ENCODE measurements at places on chromosomes 4 and X.

DNA sequence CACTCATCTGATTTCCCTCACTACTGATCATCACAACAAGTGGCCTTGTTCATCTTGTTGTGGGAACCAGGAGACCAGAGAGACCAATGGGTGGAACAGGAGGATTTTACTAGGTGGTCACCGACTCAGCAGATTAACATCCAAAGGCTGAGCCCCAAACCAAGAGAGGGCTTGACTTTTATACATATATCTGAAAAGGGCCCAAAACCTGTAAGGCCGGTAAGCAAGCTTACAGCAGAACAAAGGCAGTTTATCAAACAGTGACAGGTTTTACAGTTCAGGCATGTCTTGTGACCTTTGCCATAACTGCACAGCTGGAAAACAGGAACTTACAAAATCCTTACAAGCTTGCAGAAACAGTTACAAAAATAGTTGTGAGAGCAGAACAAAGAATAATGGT is 195.9 kb downstream of the OR13H1 start:
- DNase-seq: no peak

DNA sequence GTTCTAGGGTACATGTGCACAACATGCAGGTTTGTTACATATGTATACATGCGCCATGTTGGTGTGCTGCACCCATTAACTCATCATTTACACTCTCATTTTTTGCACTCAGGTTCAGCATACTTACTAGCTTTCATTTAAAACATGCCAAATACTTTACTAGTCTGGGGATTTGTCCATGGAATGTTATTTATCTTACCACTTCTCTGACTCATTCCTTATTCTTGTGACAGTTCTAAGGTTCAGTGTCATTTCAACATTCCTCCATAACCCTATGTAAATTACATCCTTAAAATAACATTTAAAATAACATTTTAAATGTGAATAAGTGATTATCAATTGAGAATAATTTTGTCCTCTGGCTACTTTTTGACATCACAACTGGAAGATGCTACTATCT is 19.5 kb upstream of the SYTL5 start:
- no peak for DNase-seq

DNA sequence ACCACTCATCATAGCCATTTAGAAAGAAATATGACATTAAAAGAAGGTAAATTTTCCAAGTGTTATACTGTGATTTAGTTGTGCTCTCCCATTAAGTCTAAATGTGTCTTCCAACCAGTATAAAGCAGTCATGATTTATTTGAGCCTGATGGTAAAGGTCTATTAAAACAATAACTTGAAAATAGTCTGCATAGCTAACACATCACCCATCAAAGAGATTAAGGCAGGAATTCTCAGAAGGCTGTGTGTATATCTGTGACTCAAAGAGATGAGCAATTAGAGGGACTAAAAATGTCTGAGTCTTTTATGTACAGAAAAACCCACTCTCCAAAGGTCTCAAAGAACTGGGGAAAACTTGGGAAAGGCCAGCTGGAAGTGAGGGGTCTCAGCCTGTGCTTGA is 70.3 kb upstream of the IQCM start:
- DNase-seq: no peak

DNA sequence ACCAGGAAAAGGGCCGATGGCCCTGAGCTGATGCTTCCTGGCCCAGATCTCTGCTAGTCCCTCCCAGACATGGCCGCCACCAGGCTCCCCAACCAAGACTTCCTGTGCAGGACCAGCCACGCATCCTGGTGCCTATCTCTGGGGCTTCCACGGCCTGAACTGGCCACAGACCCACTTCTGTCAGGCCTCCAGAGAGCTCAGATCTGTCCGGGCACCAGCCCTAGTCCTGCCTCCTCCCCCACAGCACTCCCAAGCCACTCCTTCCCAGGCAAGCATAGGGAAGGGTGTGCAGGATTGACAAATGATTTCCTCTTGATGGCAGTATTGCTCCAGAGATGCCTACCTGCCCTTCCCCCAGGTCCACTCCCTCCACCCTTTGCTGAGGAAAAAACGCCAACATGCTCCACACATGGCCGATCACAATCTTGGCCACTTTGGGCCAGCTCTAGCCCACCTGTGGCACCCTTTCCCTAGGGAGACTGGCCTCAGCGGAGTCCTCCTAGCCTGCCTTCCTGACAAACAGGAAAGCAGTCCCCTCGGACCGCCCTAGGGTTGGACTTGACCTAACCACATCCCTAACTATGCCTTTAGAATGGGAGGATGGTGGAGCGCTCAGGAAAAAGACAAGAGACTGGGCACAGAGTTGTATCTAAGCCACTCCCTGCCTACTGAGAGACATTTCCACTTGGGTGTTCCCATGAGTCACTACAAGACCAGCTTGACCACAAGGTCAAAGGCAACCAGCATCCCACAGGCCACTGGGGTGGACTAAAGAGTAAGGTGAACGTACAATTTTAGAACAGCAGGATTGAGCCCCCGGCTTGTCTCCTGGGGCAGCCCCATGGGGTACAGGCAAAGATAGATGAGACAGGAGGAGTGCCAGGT is 277.5 kb upstream of the AGTR2 start:
- no peak for DNase-seq

- no peak for DNase-seq
These were observed 210.4 kb downstream of the SPRY1 start for GRCh38 chr4:123606946-123607542.

DNA sequence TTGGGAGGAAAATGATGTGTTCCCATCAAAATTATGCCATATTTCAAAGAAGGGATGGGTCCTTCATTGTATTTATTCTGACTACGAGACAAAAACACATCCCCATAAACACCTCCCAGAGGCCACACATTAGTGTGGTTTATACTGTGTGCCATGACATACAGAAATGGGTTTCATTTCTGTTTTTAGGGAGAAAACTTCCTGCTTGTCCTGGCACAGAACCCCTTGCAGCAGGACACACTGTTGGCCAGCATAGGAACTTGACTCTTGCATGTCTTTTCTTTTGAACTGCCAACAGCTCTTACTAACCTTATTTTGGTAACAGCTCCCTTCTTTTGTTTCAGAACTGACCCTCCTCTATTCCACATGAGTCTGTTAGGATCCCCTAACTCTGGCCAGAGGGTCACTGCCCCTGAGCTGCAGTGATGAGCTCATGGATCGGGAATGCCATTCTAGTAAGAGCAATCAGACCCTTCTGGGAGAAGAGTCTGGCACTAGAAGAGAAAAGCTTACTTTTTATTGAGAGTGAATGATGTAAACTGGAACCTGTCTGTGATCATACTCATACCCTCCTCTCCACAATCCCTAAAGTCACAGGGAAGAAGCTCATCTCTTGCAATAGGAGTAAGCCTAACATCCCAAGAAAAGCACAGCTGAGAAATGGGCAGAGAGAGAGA is 86.4 kb downstream of the SMIM20 start:
- no peak for DNase-seq

GRCh38 chrX:28135378-28136047 is 154.3 kb upstream of the DCAF8L1 start:
- no peak for DNase-seq

DNA sequence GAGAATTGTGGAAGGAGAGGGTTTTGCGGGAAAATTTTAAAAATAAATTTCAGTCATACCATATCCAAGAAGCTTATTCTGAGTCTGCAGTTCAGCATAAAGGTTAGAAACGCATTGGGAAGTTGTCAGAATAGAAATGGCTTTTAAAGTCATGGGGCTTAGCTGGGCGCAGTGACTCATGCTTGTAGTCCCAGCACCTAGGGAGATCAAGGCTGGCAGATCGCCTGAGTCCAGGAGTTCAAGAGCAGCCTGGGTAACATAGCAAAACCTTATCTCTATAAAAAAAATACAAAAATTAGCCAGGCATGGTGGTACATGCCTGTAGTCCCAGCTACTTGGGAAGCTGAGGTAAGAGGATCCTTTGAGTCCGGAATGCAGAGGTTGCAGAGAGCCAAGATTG is 3.9 kb upstream of the PLA2G12A start:
- no peak for DNase-seq

- no peak for DNase-seq
These were observed 105.7 kb upstream of the GATB start for GRCh38 chr4:151866592-151866918.

DNA sequence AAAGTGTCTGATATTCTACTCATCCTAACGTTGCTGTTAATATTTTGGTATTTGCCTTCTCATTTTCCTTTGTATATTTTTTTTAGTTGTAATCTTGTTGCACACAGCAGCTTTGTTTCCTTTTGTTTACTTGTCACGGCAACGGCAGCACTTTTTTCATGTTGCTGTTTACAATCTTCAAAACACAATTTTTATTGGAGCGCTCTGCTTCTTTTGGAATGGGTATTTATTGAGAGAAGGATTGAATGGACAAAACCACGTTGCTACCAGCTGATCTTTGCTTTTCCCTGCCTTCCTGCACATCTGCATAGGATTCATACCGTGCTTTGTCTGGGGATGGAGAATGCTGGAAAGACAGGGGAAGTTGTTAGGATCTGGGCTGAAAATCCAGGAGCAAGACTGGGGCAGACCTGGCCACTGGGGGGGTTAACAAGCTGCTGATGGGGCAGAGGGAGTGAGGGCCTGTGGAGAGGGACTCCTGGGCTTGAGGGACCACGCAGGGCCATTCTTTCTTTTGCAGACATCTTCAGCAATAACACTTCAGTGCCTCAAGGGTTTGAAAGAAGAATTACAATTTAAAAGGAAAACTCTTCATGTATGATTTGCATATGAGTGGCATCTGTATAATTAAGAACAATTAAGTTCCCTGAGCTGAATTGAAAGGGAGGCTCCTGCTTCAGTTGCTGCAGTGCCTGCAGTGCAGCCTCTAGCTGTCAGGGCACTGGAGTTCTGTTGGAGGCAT is 69.8 kb downstream of the TMEM131L start:
- no peak for DNase-seq

GRCh38 chrX:119107206-119107605 is 20.4 kb downstream of the KIAA1210 start:
- DNase-seq: no peak

DNA sequence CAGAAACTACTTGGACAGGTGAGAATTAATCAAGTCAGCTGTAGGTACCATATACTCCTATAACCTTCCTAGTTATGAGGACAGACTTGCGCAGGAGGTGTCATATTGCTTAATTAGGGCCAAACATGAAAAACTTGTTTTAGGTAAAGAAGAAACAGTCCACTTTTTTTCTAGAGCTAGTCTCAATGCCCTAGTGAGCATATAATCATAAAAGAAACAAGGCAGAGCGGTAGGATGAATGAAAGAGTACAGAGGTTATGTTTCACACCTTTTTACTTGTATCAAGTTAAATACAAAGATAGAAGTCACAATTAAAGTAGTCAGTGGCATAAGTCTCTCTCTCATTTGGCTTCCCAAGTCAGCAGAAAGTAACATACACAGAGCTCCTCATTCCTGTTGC is 88.9 kb downstream of the RPS6KA6 start:
- DNase-seq: no peak

GRCh38 chrX:19354625-19355024 is 10.9 kb downstream of the PDHA1 start:
- no peak for DNase-seq

- no peak for DNase-seq
These were observed 503.0 kb upstream of the BOD1L1 start for GRCh38 chr4:14130551-14130950.

- no peak for DNase-seq
These were observed 10.3 kb downstream of the PHKA2 start for GRCh38 chrX:18973527-18974192.

- no peak for DNase-seq
These were observed 109.5 kb upstream of the CBR4 start for GRCh38 chr4:169119536-169119935.

DNA sequence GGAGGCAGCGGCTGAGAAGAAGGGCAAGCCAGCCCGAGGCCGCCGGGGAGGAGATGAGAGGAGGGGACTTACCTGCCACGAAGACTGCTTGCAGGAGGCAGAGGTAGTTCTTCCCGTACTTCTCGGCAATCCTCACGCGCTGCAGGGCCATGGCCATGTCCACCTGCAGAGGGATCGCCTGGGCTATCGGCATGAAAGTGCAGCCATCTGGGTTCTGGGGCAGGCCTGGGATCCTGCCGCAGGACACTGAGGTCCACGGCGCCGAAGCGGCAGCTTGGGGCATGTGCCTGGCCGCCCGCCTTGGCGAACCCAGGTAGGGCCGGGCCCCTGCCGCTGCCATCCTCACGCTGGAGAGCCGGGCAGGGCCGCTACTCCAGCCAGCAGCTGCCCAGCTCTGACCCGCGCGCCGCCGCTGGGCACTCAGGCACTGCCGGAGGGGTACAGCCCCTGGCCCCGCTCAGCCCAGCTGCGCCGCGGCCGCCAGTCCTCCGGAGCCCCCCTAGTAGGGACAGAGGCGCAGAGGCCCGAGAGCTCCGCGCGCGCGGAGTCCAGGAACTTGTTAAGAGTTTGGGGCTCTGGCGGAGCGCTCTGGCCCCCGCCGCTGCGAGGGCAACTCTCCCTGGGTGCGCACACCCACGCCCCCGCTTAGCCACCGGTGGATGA is 16.0 kb downstream of the MCF2 start:
- DNase-seq: no peak

- no peak for DNase-seq
These were observed 279.9 kb downstream of the ADAM29 start for GRCh38 chr4:175198056-175198455.

All from stimulated activated effector memory CD8-positive, alpha-beta T cell treated with anti-CD3 and anti-CD28 coated beads, Interleukin-12 subunit alpha, Interleukin-12 subunit beta, amount 100 ng/mL, for 72 hours (primary cell).